ENCODE measurements at places on chromosomes 7 and 10. TPM values are rescaled to one million over a fixed set of nuclear protein-coding genes. Genes with fewer than 3 reads are reported as not detected.

DNA sequence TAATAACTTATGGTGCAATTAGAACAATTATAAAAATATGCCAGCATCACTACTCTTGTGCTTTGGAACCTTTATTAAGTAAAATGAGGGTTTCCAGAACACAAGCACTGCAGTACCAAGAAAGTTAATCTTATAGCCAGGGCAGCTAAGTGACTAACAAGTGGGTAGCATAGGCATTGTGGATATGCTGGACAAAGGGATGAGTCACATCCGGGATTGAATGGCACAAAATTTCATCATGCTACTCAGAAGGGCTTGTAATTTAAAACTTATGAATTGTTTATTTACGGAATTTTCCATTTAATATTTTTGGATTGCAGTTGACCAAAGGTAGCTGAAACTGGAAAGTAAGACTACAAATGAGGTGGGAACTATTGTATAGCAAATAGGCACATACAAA lies 250.6 kb downstream of the C7orf25 start:
- peak; percentile 92 for DNase-seq

DNA sequence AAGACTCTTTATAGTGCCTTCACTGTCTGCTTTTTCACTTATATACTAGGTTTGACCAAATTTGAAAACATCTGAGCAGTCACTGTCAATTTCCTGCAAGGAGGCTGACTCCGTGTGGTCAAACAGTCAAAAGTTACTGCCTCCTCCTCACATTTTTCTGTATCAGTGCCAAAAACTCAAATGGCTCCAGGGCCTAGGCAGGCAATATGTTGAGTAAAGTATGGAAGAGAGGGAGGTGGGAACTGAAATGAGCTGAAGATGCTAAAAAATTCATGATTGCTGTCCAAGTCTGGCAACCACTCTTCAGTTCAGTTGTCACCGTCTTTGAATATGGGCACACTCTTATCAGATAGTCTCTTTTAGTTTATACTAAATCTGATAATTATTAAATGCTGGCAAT lies 551.6 kb downstream of the CCSER2 start:
- no peak for DNase-seq

DNA sequence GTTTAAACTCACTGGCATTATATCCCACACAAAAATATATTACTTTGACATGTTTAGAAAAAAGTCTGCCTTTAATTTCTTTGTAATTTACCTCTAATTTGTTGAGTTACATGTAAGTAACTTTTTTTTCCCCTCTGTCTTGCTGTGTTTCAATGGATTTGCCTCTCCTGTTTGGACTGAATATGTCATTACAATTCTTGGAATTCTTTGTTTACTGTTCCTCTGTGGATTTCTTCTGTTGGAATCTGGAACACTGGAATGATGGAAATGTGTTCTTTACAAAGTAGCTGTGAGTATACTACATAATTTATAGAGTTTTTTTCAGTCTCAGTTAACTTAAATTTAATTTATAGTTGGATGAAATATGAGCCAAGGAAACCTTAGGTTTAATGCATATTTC lies 30.4 kb downstream of the SEPTIN7 start:
- DNase-seq, result peak; percentile 33

DNA sequence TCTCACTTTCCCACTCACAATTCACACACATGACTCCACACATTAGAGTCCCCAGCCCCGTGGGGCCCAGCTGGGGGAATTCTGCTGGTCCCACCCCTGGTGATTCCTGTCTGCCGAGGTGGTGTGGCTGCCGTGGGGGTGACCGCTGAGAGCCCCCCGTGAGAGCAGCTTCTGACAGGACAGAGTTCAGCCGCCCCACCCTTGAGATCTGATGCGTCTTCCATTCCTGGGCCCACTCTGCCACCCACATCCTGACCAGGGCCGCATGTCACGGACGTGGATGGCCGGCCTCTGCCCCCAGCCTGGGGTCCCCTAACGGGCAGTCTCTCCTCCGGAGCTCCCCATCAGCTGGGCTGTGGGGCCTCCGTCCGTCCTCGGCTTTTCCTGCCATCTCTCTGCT lies 240.1 kb upstream of the PITRM1 start:
- DNase-seq, result no peak

DNA sequence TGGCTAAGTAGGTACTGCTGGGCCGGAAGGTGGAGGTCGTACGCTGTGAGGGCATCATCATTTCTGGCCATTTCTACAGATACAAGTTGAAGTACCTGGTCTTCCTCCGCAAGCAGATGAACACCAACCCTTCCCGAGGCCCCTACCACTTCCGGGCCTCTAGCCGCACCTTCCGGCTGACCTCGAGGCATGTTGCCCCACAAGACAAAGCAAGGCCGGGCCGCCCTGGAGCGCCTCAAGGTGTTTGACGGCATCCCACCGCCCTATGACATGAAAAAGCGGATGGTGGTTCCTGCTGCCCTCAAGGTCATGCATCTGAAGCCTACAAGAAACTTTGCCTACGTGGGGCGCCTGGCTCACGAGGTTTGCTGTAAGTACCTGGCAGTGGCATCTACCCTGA lies 56.8 kb downstream of the ATXN7L1 start:
- no peak for DNase-seq

GRCh38 chr7:7242899-7243298 lies 60.6 kb downstream of the C1GALT1 start:
- no peak for DNase-seq

GRCh38 chr10:47311193-47311931 lies 10.9 kb upstream of the GDF2 start:
- DNase-seq, result no peak

DNA sequence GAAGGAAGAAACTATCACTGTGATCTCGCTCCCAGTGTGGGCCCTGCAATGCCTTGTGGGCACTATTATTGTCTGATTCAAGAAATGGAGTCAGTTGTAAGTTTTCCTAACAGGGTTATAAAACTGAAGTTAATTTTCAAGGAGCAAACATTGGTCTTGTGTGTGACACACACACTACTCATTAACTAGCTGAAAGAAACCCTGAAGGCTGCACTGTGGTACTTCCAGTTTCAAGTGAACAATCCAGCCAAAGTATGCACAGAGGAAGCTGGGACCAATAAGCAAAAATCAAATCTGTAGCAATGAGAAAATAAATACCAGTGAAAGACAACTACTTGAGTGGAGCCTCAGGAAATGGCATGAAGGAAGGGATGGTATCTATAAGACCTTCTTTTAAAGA lies 506.6 kb upstream of the POT1 start:
- DNase-seq, result no peak

DNA sequence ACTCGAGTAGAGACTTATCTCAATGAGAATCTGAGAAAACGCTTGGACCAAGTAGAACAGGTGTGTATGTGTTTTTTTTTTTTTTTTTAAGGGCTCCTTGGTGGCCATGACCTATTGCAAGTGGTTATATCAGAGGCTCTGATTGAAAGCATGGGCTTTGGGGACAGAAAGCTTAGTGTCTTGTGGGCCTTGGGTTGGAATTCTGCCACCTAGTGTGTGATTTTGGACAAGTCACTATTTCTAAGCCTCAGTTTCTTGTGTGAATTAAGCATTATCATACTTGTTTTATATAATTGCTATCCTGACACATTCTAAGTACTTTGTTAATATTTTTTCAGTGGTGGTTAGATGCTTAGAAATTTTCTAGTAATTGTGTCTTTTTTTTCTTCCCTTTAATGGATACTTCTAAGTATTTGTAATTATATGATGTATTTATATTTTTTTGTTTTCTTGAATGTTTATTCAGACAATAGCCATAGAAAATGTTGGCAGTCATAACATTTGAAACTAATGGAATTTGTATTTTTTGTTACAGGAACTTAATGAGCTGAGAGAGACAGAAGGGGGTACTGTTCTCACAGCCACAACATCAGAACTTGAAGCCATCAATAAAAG lies 33.1 kb downstream of the SMC3 start:
- DNase-seq, result peak; percentile 66

GRCh38 chr7:71361451-71362032 lies 229.6 kb downstream of the GALNT17 start:
- no peak for DNase-seq

DNA sequence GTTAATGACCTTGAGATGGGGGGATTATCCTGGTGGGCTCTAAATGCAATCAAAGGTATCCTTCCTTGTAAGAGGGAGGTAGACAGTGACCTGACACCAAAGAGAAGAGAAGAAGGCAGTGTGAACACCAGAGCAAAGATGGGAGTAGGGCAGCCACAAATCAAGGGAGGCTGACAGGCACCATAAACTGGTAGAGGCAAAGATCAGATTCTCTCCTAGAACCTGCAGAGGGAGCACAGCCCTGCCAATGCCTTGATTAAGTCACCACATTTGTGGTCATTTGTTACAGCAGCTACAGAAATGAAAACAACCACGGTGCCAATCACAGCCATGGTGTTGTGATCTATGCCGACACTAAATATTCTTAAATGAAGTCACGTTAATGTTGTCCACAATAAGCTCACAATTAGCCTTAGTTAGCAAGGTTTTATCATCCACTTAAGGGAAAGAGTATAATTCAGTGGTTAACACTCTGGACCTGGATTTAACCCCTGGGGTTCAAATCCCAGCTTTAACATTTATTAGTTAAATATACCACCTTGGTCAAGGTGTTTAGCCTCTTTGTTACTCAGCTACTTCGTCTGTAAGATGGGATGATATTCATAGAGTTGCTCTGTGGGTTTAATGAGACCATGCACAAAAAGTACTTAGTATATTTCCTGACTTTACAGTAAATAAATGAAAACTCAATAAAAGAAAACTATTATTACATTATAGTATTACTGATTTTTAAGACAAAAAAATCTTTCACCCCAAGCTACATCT lies 70.8 kb downstream of the SGMS1 start:
- DNase-seq, result peak; percentile 64

GRCh38 chr10:113049881-113050280 lies 99.8 kb downstream of the TCF7L2 start:
- no peak for DNase-seq

DNA sequence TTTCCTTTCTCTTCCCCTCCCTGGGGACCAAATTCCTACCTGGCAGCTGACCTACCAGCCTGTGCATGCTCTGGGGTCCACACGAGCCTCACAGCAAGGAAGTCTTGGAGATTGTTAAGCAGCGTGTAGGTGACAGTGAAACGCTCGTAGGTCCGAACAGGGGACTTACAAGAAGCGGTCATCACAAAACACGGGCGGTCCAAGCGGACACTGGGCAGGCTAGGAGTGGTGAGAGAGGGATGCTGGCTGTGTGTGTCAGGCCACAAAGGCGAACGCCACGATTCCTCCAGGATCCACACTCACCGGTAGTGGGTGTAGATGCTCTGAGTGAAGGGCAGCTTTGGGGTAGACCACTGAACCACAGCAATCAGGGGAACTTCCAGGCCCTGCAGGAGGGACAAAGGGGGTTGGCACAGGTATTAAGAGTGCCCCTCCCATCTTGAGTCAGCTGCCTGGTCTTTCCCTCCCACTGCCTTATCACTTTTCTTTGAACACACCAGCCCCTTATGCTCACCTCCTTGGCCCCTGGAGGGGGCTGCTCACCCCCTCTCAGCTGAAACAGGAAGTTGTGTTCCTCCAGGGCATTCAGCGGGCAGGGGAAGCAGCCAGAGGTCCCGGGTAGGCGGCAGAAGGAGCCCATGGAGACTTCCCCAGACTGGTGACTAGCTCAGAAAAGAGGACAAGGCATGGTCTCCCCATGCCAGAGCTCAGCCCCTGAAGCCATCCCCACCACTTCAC lies 2.0 kb downstream of the TRAPPC14 start:
- DNase-seq, result no peak

- no peak for DNase-seq
These were observed 10.6 kb downstream of the SGMS1 start for GRCh38 chr10:50613150-50613549.

DNA sequence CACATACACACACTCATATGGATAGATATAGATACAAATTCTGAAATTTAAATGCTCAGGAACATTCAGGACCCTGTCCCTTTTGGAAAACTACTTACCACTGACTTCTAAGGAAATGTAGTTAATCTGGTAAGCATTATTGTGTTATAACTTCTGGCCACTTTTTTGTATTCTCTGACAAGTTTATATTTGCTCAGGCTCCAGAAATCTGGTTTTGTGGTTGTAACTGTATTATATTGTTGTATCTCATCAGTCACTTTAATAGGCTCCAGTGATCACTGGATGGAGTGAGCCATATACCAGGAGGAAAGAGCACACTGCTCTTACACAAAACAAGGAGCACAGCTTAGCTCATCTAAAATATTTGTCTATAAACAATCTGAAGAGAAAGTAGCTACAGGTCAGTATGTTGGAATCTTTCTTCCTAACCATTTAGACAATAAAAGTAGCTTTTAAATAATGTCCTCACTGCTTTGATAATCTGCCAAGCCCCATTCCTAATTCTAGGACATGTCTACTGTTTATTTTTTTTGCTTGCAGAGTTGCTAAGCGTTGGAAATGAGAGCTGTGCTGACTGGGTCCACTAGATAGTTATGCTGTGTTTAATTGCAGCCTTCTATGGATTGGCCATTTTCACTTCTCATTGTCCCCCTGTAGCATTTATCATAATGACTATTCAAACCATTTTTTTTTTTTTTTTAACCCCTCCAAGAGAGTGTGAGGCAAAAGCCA lies 43.8 kb downstream of the SMNDC1 start:
- peak; percentile 47 for DNase-seq

DNA sequence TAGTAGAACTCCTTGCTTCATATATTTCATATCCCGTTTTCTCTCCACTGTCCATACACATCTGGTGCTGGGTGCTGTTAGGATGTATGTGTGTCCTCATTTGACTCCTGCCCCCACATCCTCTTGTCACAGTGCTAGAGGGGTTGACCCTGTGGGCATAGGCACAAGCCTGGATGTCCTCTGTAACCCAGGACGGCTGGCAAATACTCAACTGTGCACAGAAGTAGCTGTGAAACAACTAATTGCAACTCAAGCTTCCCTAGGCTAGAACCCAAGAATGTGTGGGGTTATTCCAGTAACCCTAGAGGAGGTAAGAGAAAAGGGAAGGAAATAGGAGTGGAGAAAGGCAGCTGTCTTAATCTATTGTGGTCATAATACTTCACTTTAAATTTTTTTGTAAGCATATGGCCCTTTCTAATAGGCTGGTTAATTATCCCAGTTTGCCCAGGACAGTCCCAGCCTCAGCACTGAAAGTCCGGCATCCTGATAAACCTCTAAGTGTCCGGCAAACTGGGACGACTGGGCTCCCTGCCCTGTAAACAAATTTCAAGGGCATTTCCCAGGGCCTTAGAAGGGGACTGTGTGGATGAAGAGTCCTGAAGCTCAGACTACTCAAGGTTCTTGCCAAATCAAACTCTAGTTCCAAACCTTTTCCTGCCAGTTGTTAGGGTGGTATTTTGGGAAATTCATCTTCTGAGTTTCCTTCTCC lies 283.2 kb upstream of the CELF2 start:
- peak; percentile 5 for DNase-seq

NRG3 gene
- not detected for total RNA-seq

OR2A1 gene
- not detected for total RNA-seq

SKIDA1 gene
- total RNA-seq, result 0.63 TPM

GALNT11 gene
- total RNA-seq, result 77.6 TPM

FAM170B gene
- not detected for total RNA-seq

WEE2 gene
- total RNA-seq, result not detected

DNAJC12 gene
- 9.4 TPM for total RNA-seq

ACTA2 gene
- 105 TPM for total RNA-seq

CRCP gene
- 37.9 TPM for total RNA-seq

KLLN gene
- 0.77 TPM for total RNA-seq

Measured in LHCN-M2 (cell line).